ENCODE measurements at places on chromosomes 5 and 9. TPM values are rescaled to one million over a fixed set of nuclear protein-coding genes. Genes with fewer than 3 reads are reported as not detected.

PCDHB12 gene
- 1.7 TPM for total RNA-seq

DNA sequence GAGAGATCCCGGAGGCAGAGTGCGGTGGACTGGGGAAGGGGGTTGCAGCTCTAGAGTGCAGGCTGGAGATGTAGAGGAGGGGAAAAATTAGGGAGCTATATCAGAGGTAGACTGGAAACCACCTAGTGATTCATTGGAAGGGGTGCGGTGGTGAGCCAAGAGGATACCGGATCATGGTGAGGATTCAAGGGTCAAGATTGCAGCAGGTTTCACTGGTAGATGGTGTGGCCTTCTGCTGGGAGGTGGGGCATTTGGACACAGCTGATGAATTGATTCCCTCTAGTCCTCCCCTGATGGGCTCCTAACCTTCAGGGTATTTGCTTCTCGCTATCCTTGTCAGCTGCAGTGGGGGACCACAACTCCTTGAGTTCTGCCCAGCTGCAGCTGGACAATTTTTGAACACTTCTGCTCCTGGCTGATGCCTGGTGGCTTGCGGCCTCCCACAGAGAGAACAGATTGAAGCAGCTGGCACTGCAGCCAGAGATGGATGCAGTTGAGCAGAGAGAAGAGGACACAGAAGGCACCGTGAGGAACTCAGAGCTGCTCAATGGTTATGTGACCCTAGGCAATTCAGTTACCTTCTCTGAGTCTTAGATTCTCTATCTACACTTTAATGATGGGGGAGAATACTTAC lies 134.4 kb upstream of the ABCA1 start:
- DNase-seq = no peak

DNA sequence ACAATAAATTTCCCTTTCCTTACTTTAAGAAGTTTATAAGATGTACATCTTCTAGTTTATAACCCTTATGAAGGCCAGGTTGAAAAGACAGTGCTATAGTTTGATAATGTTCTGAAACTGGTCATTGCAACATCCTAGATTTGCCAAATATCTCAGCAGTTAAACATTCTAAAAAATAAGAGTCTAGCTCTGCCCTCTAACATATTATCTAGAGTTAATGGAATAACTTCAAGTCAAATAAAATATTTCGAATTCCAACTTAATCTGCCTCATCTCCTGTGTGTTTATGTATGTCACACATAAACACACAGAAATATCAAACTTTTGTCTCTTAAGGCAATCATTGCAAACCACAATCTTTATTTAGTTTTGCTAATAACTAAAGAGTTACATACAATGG lies 796.6 kb downstream of the TLE1 start:
- no peak for DNase-seq

DNA sequence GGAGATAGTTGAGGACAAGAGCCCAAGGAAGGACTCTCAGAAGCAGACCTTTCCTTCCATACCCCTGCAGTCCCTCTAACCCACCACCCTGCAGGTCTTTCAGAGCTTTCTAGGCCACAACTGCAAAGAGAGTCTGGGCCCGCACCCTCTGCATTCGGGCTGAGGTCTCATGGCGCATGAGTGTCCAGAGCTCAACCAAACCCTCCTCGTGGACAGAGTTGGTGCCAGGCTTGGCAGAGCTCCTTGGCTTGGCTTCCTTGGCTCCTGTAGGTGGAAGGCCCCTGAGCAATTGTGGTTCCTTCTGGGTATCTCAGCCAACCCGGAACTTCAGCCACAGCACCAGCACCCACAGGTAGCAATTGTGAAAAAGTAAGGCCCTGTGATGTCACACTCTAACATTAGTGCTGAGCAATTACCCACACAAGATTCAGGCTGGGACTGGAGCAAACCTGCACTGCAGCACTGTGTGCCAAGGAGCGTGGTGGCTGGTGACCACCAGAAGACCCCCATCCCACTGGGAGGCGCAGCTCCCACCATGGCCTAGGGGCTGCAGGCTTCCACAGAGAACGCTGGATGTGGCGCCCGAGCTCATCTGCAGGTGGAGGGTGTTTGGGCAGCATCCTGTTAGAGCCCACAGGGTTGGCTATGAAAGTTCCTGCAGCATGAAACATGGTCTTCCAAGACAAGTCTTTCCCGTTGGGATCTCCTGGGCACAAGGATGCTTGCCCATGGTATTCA lies 38.8 kb downstream of the FOXI1 start:
- no peak for DNase-seq
